ENCODE measurements at places on chromosomes 6 and 20. TPM values are rescaled to one million over a fixed set of nuclear protein-coding genes. Genes with fewer than 3 reads are reported as not detected.
A peak's percentile ranks its signal among the peaks of the same experiment; 100 is the strongest.

Gene TRIM27
- total RNA-seq = 55.6 TPM

Gene IDH3B
- total RNA-seq = 109 TPM

Gene TOX2
- 40.6 TPM for total RNA-seq

Gene BMP6
- not detected for total RNA-seq

Gene PLA2G7
- total RNA-seq = not detected

Gene ANKRD66
- not detected for total RNA-seq

Gene BTNL2
- 0.26 TPM for total RNA-seq

Gene CAP2
- total RNA-seq = 0.15 TPM

Gene DLK2
- 0.38 TPM for total RNA-seq

Gene LBP
- total RNA-seq = 0.10 TPM

Gene EHMT2
- 53.2 TPM for total RNA-seq

Gene PTCRA
- total RNA-seq = 0.24 TPM

Gene POU3F2
- not detected for total RNA-seq

GRCh38 chr6:45986746-45987274 is 28.9 kb downstream of the CLIC5 start:
- DNase-seq = no peak

DNA sequence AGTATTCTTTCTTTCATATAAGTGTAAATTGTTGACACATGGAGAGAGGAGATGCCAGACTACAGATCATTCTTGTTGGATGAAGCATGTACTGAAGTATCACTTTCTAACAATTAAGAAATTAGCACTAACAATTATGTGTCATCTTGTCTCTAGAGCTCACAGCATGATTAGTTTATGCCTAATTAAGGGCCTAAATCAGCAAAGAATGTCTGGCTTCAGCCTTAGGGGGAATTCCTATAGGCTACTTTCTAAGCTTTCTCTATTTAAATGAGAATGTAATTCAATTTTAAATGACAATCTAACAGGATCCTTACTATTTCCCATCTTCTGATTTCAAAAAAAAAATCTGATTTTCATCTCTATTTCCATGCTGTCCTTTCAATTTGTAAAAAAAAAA is 371.0 kb downstream of the EPHA7 start:
- DNase-seq = no peak

DNA sequence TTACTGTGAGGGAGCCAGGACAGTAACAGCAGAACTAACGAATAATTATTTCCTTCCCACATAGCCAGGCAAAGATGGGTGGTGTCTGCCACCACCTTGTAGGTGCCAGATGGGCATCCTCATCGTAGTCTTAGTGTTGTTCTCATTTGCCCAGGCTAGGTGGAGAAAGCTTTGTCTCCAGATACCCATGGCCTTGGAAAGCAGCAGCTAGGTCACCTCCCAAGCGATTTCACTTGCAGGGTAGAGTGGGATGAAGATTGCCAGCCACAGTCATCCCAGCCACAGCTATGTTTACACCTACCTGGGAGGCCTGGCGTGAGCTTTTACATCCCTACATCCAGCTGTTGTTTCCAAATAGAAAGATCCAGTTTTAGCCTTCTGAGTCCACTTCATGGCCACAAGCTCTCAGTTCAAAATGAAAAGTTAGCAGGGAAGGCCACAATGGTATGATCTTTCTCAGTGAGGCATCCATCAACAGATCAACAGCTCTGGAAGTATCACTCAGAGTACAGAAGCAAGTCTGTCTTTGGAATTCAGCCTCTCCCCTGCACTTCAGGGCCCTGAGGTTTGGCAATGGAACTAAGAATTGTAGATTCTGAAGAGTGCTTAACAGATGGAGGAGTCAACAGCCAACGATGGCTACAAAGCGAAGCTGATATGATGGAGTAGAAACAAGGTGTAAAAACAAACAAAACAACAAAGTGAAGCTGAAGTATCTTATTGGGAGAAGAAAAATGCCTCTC is 11.0 kb upstream of the SNRPC start:
- no peak for DNase-seq

DNA sequence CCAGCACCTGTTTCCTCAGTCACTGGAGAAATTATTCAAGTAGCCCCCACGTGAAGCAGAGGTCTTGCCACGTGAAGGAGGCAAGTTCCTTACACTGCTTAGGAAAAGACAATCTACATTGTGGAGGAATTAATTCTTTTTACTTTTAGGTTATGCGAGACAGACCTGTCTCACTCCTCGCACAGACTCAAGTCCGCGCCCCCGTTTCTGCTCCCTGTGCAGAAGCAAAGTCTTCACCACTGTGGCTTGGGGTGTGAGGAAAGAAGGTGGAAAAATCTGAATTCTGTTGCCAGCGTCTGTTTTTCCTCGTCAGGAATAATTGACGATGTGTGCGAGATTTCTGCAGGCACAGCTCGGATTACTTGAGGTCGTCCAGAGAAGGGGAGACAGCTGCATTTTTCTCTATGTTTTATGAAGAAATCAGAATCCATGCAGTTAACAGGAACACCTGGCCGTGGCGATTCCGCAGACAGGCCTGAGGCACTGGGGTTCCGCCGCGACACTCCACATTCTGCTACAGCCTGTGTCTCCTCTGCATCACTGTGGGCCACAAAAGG is 185.1 kb downstream of the SMOC2 start:
- no peak for DNase-seq

GRCh38 chr6:151121900-151122299 is 117.9 kb upstream of the AKAP12 start:
- DNase-seq = no peak

DNA sequence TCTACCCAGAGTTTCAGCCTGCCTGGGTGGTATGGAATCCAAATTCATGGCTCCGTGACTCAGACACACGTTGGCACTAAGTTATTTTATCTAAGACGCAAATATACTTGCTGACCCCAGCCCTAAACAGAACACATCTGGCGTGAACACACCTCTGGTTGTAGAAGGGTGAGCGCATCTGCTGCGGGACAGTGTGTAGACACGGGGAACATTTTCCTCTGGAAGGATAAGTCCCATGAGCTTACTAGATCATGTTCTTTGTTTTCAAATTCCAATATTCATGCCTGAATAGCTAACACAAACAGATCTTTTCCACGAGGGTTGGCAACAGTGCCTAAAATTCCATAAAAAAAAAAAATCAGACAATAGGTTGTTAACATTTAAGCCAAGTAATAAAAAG is 87.8 kb downstream of the TMEM170B start:
- no peak for DNase-seq

GRCh38 chr6:29943053-29943966 is 978 bp downstream of the HLA-A start:
- DNase-seq = no peak

- DNase-seq = no peak
Measured at GRCh38 chr6:167665698-167666330, 160.9 kb upstream of the AFDN start.

DNA sequence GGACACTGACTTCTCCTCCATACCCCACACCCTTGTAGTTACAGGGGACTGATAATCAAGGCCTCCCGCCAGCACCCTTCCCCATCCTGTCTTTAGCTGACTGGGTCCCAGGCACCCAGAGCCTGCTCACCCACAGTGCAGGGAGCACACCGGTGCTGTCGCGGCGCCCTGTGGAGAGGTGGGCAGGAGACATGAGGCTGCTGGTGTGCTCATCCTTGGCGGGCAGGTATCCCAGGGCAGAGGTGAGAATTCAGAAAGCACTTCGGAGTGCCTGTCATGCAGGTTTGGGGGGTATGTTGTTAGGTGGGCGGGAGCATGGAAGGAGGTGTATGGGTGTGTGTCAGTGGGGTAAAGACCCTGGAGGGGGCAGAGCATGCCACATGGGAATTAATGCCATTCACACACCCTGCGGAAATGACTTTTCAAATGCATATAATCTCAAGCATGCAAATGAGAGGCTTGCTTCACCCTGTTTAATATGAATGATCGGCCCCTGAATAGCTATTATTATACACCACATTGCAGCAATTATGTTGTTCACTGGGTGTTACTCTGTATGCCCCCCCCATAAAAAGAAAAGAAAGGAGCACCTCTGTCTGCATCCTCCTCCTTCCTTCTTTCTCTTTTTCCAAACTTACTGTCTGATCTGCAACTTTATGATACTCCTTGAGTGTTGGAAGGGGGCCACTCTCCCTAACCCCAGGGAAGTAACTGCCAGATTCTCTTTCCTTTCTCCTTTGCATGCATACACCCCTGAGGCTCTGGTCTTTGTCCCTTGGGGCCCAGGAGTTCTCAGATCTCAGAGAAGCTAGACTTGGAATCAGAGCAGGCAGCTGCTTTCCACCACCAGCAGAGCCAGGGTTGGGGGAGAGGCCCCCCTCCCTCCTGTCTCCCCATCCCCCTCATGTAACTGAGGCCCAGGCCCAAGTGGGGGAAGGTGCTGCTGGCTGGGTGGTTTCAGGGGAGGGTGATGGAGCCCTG is 16.0 kb downstream of the FOXP4 start:
- DNase-seq = no peak

DNA sequence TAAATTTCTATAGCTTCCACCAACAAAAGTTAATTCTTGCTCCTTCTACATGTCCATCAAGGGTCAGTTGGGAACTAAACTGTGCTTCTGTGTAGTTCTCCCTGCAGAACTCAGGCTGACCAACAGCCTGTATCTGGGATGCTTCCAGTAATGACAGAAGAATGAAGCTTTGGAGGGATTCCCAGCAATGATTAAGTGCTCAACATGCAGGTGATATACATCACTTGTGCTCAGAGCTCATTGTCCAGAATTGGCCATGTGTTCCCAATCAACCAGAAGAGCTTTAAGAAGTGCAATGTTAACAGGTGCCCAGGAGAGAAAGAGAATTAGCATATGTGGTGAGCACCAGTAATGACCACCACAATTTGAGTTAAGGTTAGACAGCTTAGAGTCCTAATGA is 37.4 kb upstream of the SNRPB2 start:
- no peak for DNase-seq

- no peak for DNase-seq
Measured at GRCh38 chr6:40642837-40643236, 55.7 kb upstream of the LRFN2 start.

GRCh38 chr6:45577836-45578504 is 200.2 kb upstream of the SUPT3H start:
- no peak for DNase-seq

GRCh38 chr6:100152201-100152600 is 158.2 kb upstream of the MCHR2 start:
- no peak for DNase-seq

DNA sequence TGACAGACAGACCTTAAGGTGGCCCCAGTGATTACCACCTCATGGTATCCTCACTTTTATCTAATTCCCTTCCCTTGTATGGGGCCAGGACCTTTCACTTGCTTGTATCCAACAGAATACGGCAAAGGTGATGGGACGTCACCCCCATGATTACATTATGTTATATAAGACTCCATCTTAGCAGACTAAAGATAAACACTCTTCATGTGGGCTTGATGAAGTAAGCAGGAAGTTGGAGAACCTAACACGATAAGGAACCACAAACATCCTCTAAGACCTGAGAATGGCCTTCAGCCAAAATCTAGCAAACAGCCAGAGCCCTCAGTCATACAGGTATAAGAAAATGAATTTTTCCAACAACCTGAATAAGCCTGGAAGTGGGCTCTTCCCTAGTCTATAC is 8.0 kb downstream of the SLC17A3 start:
- DNase-seq = no peak

GRCh38 chr6:16696496-16696895 is 64.8 kb downstream of the ATXN1 start:
- DNase-seq = no peak

GRCh38 chr20:12086359-12086758 is 168.7 kb downstream of the BTBD3 start:
- DNase-seq = no peak

- DNase-seq = no peak
Measured at GRCh38 chr6:135115834-135116233, 61.2 kb upstream of the HBS1L start.

GRCh38 chr6:45272626-45273025 is 55.5 kb upstream of the RUNX2 start:
- DNase-seq = no peak

- no peak for DNase-seq
Measured at GRCh38 chr6:137413482-137413881, 80.7 kb downstream of the OLIG3 start.

- no peak for DNase-seq
Measured at GRCh38 chr6:111090766-111091165, 3.5 kb downstream of the SLC16A10 start.

DNA sequence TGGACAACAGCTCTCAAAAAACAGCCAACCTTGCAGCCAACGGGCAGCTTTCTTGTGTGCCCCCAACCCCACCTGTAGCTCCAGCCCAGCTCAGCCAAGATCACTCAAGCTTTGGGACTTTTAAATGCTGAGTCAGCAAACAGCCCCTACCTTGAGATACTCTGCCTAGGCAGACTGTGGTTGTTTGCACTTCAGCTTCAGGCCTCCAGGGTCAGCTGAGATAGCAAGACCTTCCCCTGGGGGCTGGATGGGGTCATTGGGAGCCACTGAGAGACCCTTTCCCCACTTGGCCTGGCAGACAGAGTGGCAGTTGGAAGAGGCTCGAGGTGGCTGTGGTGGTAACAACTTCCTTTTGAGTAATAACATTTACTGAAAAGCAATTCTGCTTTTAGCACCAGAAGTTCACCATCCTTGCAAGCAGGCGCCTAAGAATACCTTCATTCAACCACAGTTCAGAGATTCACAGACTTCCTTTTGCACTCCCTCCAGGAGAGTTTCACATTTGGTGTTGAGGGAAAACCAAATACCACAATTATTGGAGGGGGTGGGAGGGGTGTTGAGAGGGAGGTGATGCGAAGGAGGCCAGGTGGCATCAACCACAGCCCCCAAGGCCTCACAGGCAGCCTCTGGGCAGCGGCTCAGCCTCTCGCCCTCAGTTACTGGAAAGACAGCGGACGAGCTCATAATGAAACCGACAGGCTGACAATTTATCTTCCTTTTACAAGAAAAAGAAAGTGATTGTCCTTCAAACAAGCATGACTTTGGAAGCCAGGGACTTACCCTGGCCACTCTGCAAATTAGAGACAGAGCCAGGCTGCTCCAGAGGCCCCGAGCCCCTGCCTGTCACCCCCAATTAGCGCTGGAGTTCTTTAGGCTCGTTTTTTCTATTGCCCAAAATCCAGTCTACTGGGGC is 148.1 kb downstream of the CEBPB start:
- DNase-seq = peak; percentile 92

DNA sequence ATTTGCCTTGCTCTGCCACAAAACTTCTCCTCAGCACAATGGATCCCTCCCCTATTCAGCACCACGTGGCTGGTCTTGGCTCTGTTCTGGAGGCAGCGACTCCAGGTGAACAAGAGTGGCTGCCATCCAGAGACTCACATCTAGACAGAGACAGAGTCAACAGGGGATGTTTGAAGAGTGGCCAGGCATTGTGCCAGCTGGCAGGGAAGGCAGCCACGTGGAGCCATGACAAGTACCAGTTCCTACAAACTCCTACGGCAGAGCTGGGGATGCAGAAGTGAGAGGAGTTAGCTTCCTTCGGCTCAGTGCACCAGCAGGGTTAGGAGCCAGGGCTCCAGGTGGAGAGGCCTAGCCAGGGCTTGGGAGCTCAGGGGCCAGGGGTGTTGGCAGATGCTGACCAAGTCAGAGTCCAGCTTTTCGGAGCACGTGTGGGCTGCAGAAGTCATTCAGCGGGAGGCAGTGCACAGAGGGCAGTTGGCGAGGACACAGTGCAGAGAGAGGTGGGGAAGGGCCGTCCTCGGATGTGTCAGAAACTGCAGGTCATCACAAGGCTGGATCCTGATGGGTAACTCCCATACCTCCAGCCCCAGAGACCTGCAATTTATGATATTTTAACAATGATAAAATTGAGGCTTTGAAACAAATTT is 171.7 kb upstream of the PDE10A start:
- DNase-seq = no peak

- DNase-seq = no peak
Measured at GRCh38 chr20:24937579-24937978, 11.5 kb upstream of the CST7 start.

Measured in GM12878 (cell line).